Stromal cell of bone marrow (primary cell): ENCODE measurements at places on chromosomes 5 and 9.

GRCh38 chr5:123180178-123180577 is 91.1 kb downstream of the PRDM6 start:
- peak; percentile 52 for DNase-seq

- no peak for DNase-seq
These were observed 130.9 kb downstream of the SNCAIP start for GRCh38 chr5:122442938-122443337.

DNA sequence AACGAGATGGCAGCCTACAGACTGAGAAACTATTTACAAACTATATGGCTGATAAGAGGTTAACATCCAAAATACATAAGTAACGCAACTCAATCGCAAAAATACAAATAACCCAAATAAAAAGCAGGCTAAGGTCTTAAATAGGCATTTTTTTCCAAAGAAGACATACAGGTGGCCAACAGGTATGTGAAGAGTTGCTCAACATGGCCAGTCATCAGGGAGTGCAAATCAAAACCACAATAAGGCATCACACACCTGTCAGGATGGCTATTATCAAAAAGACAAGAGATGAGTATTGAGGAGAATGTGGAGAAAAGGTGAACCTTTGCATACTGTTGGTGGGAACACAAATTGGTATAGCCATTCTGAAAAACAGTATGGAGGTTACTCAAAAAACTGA is 73.5 kb downstream of the CAMSAP1 start:
- no peak for DNase-seq

DNA sequence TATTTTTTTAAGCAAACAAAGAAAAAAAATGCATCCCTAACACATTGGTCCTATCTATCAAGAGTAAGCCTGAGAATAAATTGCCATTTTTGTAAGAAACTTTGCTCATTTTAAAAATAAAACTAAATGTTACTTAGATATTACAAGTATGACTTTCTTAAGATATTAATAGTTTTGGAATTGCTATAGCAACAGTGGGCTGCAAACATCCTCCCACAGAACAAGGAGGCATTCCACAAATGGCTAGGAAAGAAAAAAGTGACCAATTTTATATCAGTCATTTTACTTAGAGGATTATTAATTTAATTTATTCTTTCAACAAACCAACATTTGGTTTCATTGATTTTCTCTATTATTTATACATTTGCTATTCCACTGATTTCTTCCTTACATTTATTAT is 63.7 kb downstream of the LURAP1L start:
- DNase-seq, result no peak

DNA sequence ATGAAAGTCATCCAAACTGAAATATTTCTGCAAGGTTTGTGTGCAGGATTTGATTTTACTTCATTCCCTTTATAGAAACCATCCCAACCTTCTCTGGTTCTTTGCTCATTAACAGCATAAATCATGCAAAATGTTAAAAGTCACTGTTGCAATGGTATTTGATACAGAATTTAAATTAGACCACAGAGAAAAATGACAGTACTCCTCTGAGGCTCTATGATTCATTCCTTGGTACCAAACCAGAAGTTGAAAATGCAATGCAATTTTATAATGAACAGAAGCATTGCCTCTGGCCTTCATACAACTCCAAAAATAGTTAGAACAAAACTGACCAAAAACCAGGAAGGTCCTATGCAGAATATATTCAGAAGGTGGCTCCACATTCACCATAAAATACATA is 607.1 kb downstream of the TLE1 start:
- peak; percentile 47 for DNase-seq

GRCh38 chr5:89994266-89994665 is 415.3 kb downstream of the CETN3 start:
- DNase-seq, result peak; percentile 54

DNA sequence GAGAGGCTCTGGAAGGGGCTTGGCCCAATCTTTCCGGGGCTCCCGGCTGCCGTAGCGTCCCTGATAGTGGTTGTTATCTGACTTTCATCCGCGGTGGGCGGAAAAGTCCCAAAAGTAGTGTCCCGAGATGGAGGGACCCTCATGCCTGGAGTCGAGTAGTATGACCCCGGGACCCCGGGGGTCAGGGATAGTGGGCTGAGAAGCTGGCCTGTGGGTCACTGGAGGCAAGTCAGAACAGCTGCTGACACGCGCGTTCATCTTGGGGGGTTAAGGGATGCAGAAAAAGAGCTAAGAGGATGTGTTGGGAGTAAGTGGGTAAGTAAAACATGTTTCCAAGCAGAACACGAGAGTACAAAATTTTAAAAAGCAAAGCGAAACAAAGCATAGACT is 123.4 kb downstream of the TMEM161B start:
- no peak for DNase-seq

GRCh38 chr9:26131886-26132285 is 453.6 kb upstream of the TUSC1 start:
- peak; percentile 68 for DNase-seq

DNA sequence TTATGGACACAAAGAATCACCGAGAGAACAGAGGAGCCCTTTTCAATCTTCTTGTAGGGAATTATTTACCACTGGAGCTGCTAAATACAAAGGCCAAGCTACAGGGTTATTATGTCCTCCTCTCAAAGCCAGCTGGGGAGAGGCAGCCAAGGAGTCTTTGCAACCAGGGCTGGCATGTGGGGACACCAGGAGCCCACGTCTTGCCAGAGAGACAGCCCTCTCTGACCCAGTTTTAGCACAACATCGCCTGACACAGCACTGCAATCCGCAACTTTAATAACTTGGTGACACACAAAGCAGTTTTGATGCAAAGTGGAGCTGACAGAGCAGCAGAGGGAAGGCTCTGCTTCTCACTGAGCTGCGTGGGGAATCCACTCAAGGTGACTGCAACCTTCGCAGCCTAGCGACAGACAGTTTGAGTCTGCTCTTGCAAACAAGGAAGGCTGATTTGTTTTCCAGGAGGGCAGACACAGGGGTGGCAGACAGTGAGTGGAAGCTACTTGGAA is 33.6 kb downstream of the TLR4 start:
- no peak for DNase-seq

DNA sequence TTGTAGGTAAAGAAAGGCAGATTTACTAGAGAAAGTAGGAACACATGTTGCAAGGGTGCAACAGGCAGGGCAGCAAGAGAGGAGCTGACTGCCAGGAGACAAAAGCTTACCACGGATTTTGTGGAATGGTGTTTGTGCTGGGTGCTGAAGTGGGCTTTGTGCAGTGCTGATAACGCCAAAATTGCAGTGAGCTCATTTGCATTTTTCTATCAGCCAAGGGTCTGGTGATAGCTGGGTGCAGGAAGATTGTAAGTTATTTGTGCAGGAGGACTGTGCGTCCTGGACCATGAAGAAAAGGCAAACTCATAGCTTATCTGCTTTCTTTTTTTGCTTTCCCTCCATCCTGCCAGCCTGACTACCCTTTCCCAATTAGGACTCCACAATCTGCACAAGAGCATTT is 13.6 kb downstream of the CTSL start:
- no peak for DNase-seq

DNA sequence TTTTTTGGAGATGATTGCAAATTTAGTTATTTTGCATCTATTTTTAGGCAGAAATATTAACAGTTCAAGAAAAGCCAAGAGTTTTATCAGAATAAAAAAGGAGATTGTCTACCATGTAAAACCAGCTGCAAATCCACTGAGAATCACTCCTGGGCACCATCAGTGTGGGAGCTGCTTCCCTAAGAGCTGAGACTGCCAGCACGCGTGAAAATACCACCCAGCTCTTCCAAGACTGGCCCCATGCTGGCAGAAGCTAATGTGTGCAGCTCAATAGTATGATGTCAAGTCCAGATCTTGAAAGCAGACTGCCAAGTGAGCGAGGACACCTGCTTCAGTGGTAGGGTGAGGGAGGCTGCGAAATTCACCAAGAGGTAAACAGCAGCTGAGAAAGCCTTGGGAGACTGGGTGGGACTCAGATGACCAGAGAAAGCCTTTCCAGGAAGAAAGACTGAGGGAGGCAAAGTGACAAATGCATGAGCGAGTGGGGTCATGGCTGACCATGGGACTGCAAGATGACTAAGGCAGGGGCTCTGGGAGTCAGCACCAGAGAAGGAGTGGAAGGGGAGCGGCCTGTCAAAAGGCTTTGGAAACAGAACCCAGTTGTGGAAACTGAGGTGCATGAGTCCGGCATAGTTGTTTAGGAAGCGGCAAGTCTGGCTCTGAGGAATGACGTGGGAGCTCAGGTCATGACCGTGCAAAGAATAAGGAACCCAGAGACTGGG is 200.9 kb downstream of the GADD45G start:
- DNase-seq, result no peak

- peak; percentile 89 for DNase-seq
These were observed 101.7 kb downstream of the UBAP2 start for GRCh38 chr9:33946779-33947535.

DNA sequence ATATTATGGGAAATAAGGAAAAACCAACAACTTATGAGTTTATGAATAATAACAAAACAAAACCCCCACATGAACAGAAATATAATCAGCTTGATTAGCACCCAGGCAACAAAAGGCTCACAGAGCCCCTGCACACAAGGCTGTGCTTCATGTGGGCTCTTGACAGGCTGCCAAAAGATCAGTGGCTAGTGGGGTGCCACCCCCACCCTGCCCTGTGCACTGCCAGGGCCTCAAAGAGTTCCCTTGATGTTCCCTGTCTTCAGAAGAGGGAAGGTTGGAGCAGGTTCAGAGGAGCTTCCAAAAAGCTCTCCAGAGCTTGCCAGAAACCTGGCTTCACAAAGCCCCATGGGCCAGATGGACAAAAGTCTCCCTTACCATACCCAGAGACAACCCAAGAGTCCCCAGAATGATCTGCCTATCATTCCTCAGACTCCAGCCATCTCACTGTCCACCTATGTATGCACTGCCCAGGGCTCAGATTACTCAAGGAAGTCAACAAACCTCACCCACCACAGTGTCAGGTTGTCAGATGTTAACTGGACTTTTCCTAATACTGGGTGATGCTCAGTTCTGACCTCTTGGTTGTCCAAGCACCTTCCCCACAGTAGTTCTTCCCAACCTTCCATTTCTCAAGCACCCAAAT is 87.5 kb downstream of the SIL1 start:
- DNase-seq, result no peak

DNA sequence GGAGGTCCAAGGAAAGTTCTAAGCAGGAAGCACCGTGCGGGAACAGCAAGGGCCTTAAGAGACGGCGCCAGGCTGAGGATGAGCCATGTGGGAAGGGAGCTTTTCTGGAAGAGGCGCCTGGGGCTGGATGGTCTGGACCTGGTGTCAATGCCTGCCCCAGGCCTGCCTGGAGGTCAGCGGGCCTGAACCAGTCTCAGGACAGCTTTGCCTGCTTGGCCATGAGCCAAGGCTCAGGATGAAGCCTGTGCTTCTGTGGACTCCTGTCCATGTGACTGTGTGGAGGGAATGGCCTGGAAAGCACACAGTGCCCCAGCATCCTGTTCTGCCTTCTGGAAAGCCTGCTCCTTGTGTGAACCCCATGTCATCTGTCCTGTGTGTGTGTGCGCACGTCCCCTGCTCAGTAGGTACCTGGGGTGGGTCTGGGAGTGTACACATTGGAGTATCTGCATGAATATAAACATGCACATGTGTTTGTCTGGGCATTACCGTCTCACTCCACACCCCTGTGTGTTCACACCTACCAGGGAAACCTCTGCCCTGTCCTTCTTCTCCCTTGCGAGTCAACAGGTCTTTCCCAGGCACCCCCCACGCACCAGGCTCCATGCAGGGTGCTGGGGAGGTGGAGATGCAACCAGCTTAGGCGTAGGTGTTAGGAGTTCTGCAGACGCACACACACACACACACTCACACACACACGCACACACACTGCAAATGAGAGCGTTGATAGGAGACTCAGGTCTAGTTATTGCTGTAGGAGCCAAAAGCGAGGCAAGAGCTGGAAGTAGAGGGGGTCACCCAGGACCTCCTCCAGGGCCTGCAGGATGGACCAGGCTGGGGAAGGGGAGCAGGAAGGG is 24.8 kb downstream of the DAB2IP start:
- no peak for DNase-seq
